ENCODE measurements at places on chromosomes 11 and 22. TPM values are rescaled to one million over a fixed set of nuclear protein-coding genes. Genes with fewer than 3 reads are reported as not detected.

Gene NOX4
- total RNA-seq, result 3.1 TPM

Gene ANO1
- 5.8 TPM for total RNA-seq

Gene ROBO4
- total RNA-seq, result 17.8 TPM

Gene P2RX6
- 19.8 TPM for total RNA-seq

Gene SAA4
- total RNA-seq, result not detected

Measured in muscle of leg (tissue), 16 donors.